ENCODE measurements at places on chromosomes 12 and 14.

GRCh38 chr12:80187660-80188090, 88.3 kb downstream of the OTOGL start:
- no peak for DNase-seq

GRCh38 chr12:124322271-124322998, 27.5 kb downstream of the RFLNA start:
- DNase-seq: no peak

DNA sequence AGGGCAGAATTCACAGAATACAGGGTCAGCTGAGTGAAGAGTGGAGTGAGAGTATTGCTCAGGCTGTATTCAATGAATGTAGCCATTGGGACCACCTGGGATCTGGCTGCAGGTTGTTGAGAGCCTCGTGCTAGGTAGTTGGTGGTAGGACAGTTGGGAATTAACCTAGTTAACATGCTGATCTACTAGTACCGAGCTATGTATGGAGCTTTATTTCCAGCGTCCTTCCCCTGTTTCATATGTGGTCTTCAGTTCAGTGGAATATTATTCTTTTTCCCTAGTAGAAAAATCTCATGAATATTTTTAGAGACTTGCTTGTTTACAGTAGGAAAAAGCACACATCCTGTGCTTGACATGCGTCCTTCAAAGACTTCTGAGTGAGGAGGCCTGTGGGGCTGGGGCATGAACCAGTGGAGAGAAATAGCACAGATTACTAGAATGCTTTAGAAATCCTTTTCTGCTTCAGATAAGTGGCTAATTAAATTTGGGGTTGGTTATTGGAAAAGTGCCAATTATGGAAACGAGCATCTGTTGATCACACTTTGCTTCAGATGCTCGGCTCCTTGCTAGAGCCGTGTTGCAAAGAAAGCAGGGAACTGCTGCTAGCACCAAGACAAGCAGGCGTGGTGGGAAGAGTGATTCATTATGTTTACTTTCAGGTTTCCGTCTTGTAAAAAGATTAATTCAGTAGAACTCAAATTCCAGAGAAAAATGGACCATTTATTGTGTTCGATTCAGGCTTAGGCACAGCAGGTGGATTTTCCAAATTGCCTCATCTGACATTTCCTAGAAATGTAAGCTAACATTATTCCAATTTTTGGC, 53.6 kb downstream of the ARF6 start:
- DNase-seq: no peak

- no peak for DNase-seq
These were observed 33.6 kb downstream of the CMKLR1 start for GRCh38 chr12:108305520-108305919.

GRCh38 chr14:102479777-102480176, 29.8 kb downstream of the ANKRD9 start:
- DNase-seq: no peak

DNA sequence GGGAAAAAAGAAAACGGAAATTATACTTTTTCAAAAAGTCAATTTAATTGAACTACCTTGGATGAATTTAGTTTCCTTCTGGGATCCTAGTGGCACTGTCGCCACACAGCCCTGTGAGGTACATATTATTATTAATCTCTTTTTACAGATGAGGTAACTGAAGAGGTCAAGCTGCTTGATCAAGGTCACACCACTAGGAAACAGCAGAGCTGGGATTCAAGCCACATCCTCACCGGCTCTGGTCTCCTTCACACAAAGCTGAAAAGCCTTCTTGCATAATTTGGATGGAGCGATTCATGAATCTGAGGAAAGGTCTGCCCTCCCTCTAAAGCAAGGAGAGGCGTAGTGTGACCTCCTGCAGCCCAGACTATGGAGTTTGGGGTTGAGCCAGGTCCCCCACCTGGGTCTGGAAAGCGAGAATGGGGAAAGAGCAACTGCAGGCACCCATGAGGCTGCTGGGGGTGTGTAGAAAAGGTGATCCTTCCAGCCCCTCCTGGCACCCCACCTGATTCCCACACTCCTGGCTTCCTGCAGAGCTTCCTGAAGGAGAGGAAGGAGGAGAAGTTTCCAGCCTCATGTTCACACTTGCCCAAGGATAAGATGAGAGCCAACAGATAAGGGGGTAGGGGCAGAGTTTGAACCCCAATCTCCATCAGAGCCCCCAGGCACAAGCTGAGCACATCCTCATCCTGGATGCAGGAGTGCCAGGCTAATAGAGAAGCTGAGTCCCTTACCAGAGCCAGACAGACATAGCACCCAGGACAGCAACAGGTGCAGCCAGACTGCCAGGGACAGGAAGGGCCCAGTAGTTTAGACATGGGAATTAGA, 3.9 kb upstream of the KRT79 start:
- DNase-seq: no peak

- DNase-seq: no peak
These were observed 106.6 kb upstream of the VASH1 start for GRCh38 chr14:76654573-76655108.

DNA sequence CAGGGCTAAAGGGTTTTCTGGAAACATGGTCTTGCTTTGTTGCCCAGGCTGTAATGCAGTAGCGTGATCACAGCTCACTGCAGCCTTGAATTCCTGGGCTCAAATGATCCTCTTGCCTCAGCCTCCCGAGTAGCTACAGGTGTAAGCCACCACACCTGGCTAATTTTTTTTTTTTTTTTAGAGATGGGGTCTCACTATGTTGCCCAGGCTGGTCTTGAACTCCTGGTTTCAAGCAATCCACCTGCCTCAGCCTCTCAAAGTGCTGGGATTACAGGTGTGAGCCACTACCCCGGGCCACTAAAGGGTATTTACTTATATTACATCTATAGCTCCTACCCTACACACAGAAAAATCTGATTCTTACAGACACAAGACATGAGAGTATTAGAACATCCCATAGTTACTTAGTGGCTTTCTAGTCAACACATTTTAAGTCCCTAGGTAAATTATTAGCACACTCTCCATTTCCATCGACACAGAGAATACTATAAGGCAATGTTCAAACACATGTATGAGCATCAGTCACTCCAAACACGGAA, 6.2 kb upstream of the DCAF11 start:
- no peak for DNase-seq

DNA sequence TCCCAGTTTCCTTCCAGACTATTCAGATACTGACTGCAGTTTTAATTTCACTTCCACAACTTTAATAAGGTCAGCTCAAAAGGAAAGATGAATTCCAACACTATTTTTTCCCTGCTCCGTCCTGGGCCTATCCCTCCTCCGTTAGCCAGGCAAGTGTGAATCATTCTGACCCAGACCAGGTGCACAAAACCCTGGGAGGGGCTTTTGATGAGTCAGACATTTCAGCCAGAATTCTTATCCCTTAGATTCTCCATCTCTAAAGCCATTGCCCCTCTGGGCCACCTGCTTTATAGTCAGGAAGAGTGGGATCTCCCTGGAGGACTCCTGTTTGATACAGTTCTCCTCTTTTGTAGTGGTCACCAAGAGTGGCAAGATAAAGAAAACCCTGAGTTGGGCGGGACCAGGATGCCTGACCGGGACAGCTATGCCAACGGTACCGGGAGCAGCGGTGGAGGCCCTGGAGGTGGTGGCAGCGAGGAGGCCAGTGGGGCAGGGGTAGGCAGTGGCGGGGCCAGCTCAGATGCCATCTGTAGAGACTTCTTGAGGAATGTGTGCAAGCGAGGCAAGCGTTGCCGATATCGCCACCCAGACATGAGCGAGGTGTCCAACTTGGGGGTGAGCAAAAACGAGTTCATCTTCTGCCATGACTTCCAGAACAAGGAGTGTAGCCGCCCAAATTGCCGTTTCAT, 2.2 kb downstream of the ZC3H10 start:
- no peak for DNase-seq

DNA sequence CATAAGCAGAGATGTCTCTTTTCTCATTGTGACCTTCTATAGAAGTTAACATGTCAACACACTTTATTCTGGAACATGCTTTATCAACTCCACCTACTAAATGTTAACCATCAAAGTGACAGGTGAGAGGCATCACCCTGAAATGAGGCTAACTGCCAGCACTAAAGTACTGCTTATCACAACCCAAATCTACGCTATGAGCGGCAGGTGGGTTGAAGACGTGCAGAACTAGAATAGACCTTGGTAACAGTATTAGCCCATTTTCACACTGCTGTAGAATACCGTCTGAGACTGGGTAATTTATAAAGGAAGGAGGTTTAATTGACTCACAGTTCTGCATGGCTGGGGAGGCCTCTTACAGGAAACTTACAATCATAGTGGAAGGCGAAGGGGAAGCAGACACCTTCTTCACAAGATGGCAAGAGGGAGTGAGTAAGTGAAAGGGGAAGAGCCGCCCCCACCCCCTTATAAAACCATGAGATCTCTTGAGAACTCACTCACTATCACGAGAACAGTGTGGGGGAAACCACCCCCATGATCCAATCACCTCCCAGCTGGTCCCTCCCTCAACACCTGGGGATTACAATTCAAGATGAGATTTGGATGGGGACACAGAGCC, 359.0 kb downstream of the SEC23A start:
- DNase-seq: no peak

DNA sequence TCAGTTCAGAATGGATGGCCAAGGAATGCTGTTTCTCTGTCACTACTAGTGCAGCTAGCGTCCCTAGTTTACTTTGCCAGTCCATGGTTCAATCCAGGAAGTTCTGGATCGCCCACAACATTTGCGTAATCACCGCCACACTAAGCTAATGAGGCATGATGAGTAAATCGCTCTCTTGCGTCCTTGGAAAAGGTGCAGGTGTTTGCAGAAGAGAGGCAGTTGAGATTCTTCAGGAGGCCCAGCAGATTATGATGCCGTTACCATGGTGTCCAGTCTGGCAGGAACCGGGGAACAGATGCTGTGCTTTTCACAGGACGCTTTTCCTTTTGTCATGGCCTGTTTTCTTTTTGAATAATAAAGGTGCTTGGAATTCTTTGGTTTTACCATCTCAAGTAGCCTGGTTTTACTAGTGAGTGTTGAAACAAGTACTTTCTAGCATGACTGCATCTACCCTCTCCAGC, 9.0 kb downstream of the TPH2 start:
- no peak for DNase-seq

- no peak for DNase-seq
These were observed 2.1 kb downstream of the KIF21A start for GRCh38 chr12:39440781-39441180.

DNA sequence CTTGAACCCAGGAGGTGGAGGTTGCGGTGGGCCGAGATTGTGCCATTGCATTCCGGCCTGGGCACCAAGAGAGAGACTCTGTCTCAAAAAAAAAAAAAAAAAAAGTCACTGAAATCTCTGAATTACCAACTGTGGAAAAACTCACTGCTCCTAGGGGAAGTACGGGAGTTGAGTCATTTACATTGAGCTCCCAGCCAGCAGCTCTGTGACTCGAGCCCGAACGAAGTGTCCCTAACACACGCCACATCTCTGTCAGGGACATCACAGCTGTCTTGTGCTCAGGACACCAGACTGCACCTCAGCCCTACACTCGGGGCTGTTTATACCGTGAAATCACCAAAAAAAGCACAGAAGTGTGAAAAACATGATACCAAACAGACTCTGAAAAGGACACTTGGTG, 21.1 kb downstream of the ATP6V0A2 start:
- no peak for DNase-seq

DNA sequence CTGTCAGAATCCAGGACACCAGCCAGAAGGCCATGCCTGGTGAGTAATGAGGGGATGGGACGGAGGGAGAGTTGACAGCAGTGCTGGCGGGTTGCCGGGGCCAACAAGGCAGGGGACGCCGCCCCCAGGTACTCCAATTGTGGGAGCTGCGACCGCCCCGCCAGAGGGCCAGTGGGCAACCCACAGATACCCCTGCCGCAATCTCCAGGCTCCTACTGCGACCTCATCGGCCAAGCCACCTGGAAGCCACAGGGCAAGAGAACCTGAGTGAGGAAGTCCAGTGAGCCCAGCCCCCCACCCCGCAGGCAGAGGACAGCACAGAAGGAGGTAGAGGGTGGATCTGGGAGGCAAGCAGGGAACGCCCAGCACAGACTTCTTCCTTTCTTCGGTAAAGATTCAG, 103.0 kb downstream of the RIMBP2 start:
- no peak for DNase-seq

DNA sequence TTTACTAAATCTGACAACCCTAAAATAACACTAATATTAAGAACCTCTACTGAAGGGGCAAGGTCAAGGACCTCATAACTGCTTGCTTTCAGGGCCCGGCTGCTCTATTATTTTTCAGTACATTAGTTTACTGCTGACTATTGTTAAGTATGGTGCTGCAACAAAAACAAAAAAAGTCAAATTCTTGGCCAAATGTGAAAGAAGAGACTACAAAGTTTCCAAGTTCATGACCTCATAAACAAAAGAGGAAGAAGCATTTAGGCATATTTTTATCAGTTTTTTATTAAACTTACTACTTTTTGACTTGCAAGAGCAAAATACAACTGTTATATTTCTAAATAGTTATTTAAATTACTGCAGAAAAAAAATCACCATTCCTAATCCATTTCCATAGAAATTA, 109.8 kb upstream of the GPHB5 start:
- no peak for DNase-seq

DNA sequence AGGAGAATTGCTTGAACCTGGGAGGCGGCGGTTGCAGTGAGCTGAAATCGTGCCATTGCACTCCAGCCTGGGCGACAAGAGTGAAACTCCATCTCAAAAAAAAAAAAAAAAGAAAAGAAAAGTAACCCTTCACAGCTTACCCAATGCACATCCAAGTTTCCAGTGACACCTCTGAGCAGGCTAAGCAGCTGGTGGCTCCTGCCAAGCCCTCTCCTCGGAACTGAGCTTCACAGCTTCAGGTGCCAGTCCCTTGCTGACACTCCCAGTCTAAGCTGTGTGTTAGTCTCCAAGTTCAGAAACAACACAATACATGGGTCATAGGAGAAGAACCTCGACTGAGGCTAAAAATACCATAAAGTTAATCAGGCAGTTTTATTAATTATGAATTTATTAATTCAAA, 7.9 kb downstream of the CD9 start:
- DNase-seq: no peak

GRCh38 chr12:120999191-121000120, 16.8 kb downstream of the C12orf43 start:
- DNase-seq: no peak

GRCh38 chr12:13023811-13024530, 20.2 kb upstream of the FAM234B start:
- no peak for DNase-seq

DNA sequence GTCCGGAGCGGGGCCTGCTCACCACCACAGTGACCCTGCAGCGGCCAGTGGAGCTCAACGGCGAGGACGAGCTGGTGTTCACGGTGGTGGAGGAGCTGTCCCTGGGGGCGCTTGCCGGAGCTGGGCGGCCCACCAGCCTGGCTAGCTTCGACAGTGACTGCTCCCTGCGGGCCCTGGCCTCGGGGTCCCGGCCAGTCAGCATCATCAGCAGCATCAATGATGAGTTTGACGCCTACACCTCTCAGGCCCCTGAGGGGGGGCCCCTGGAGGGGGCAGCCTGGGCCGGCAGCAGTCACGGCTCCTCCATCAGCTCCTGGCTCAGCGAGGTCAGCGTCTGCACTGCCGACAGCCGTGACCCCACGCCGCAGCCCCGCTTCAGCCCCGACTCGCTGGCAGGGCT, 37.4 kb downstream of the KIF26A start:
- DNase-seq: no peak

- DNase-seq: no peak
These were observed 84.5 kb downstream of the SPTB start for GRCh38 chr14:64795211-64795610.

- no peak for DNase-seq
These were observed 27.1 kb downstream of the TTC8 start for GRCh38 chr14:88851587-88851986.

- no peak for DNase-seq
These were observed 64.7 kb downstream of the VEZT start for GRCh38 chr12:95282266-95282665.
